ENCODE measurements at places on chromosomes 12 and 14.

DNA sequence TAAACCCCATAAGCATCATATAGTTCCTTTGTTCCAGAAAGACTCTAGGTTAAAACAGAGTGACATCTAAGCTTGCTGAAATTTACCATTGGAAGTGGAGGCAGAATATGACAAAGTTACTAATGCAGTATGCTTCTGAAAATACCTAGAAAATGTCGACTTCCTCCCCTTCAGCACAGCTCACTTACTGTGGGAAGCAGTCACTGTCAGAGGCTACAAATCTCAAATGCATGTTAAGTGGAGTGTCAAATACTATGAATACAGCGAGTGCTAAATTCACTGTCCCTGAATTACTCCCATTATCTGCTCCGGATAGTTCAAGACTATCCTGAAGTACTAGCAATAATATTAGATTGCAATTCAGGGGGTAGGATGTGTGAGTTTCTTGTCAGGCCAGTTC lies 1454.6 kb downstream of the AACS start:
- no peak for DNase-seq

DNA sequence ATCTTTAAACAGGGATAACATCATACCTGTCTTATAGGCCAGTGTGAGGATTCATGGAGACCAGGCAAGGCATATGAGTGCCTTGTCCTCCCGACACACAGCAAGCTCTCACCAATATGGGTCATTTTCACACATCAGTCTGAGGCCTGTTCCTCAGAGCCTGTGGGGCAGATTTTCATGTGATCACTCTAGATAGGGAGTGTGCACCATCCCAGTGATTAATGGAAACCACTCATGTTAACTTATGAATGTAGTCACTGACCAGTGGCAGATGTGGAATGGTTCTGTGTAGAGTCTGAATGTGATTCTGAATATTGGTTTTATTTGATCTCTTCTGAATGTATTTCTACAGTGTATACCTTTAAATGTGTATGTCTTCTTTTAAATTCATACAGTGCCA lies 219.7 kb upstream of the SFSWAP start:
- DNase-seq, result no peak

DNA sequence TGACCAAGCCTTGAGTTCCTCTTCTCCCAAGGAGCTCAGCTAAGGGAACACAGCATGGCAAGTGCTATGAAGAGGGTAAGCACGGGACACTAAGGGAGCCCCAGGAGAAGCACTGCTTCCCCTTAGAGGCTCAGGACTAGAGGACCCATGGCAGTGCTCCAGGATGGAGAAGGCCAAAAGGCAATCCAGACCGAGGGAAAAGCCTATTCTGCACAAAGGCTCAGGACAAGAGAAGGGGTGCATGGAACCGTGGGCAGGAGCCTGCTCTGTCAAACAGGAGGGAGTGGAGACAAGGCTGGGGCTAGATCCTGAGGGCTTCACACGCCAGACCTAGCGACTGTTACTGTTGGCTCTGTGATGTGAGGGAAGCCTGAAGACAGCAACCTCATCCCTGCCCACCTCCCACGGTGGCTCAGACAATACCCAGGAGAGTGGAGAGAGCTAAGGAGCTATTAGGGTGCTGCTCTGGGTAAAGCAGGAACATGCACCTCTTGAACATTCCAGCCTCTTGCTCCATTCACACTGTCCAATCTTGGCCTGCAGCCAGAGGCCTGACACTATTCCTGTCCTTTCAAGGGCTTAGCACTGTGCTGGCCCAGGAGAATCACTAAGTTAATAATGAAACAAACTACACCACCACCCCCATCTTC lies 24.2 kb downstream of the OTUB2 start:
- DNase-seq, result peak; percentile 19

DNA sequence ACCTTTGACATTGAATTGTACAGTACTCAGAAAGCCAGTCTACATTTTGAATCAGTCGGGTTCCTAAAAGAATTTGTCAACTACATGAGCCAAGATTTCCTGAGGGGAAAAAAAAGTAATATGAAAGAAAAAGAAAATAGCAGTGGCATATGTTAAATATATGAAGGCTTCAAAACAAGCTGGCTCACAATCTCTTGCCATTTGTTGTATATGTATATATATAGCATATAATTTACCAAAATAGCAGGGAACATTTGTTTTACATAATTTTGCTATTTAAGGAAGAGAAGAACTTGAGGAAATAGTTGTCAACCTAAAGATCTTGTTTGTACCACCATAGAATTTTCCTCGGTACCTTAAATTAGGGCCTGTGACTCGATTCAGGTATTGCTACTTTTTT lies 16.9 kb downstream of the SVOP start:
- DNase-seq, result no peak

DNA sequence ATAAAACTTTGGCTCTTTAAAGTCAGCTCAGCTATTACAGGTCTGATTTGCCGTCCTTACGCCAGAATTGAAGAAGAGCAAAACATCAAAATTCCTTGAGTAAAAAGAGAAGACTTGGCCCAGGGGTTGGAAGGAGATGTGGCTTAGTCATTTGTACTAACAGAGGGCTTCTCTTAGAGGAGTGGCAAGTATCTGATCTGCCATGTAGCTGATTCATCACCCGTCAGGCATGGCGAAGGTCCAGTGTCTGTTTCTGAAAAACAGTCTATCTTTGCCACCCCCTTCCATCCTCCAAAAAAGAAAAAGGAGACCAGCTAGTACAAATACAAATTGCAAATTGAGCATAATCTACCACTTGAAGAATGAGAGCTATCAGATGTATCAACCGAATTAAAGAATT lies 91.9 kb downstream of the RAD52 start:
- no peak for DNase-seq

DNA sequence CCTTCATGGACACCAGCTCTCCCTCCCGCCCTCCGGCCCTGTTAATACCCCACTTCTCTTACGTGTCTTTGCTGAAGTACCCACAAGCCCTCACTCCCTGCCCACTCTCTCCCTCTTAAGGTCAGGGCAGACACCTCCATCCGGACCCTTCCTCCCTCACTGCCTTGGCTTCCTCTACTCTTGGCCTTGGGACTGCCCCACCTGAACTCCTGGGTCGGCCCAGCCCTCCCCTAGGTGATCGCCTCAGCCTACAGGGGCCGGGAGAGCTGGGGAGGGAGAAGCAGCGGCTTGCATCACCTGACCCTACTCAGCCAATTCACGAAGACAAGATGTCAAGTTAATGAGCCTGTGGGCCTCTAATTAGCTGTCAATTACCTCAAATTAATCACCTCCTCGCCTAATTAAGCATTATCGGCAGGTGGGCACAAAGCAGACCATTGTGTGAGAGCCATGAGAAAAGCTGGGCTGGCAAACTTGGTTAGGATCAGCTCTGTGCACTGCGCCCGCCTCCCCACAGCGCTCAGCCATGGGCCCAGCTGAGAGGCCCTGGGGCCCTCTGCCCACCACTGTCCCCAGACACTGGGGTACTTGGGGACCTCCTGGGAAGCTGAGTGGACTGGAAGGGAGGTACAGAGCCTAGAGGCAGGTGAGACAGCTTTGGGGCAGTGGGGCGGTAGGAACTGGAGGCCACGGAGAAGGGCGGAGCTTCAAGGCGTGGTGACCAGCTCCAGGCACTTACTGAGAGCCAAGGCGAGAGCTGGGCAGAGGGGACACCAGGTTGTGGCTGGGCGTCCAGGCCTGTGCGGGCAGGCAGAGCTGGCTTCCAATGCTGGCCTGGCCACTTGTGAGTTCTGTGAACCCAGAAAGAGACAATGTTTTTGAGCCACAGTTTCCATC lies 25.1 kb upstream of the VSX2 start:
- DNase-seq, result no peak

GRCh38 chr12:48105321-48105866 lies 485 bp downstream of the SENP1 start:
- peak; percentile 23 for DNase-seq

Measured in femur (tissue), 1 donor.